ENCODE measurements at places on chromosomes 6 and 20.
A peak's percentile ranks its signal among the peaks of the same experiment; 100 is the strongest.

DNA sequence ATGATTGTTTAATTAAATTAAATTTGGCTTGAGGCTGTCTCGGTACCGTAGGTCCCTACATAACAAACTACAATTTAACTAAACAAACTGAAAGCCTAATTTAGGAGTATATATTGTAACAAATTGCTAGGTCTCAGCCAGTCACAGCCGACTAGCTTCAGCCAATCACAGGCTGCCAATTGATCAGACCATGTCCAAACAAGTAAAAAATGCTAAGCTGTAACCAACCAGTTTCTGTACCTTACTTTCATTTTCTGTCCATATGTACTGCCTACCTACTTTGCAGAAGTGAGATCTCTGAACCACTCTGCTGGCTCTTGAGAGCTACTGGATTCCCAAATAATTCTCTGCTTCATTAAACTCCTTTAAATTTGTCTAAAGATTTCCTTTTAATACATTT is 648.0 kb upstream of the GJE1 start:
- no peak for DNase-seq

DNA sequence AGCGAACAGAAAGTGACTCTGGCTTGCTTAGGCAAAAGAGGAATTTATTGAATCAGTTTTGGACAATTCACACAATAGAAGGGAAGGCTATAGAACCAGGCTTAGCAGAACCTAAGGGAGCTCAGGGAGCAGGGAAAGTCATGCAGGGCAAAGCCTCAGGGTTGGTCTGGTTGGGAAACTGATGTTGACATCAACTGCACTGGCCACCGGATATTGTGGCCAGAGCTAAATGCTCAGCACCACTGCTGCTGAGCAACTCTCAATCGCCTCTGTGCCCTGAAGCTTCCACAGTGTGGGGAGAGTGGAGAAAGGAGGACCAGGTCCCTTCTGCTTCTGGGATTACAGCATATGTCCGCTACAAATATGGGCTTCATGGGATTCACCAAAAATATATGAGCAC is 93.3 kb upstream of the GCM1 start:
- no peak for DNase-seq

DNA sequence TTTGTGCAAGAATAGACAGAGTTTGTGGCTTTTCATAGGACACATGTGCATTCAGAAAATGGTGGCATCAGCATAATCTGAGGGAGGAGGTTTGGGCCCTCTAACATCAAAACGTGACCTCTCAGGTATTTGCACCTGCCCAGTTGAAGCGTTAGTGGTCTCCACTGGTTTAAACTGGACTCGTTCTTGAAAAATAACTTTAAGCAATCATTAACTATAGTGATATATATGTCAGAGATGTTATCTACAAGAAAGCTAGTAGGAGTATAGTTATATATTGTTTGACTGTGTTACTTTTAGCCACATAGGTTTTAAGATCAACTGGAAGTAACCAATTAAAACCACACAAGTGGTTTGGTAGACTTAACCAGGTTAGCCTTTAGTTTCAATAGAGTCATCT is 607.4 kb downstream of the MAFB start:
- no peak for DNase-seq

DNA sequence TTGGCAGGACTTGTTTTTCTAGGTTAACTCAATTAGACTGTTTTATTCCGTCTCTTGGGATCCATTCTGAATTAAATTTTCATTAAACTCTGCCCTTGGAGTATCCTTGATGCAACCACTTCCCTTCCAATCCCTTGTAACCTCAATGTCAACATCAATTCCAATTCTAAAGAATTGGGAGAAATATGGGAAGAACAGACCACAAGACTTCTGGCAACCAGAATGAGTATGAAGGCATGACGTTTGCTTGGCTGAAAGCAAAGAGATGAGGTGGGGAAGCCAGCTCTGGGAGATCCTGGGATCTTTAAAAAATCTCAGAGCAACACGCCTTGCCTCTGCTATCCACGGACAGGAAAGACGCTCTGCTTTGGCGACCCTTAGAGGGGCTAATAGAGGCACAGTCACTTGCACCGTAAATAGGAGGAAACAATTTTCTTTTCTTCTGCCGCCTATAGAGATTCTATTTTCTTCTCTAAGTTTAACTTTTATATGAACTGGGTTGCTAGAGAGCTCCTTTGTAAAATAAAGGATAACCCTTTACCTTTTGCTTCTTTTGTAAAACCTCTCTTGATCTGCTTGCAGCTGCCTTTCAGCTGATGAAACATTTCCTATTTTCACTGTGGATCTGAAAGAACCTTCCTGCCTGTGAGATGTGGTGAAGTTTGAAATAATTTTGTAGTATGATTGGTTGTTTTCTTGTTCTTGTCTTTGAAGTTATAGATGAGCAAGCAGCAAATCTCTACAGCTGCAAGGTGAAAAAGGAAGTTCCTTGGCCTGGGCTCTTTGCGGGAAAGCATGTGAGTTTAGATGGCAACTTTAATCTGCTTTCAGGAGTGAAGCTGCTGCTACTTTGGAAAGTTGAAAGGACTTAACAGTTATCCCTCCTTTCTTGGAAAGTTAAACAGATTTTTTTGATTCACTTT is at the start of gene ASIP:
Gene ASIP, plus strand, starts transcription at position 731 of the 923 bp plus-strand sequence. CDS start 18,952 bp downstream, outside the sequence.
- DNase-seq: no peak

GRCh38 chr6:81773887-81774286 is 21.4 kb upstream of the TENT5A start:
- DNase-seq: no peak

- DNase-seq: no peak
Observed at GRCh38 chr6:3899061-3899460, 49.9 kb downstream of the FAM50B start.

DNA sequence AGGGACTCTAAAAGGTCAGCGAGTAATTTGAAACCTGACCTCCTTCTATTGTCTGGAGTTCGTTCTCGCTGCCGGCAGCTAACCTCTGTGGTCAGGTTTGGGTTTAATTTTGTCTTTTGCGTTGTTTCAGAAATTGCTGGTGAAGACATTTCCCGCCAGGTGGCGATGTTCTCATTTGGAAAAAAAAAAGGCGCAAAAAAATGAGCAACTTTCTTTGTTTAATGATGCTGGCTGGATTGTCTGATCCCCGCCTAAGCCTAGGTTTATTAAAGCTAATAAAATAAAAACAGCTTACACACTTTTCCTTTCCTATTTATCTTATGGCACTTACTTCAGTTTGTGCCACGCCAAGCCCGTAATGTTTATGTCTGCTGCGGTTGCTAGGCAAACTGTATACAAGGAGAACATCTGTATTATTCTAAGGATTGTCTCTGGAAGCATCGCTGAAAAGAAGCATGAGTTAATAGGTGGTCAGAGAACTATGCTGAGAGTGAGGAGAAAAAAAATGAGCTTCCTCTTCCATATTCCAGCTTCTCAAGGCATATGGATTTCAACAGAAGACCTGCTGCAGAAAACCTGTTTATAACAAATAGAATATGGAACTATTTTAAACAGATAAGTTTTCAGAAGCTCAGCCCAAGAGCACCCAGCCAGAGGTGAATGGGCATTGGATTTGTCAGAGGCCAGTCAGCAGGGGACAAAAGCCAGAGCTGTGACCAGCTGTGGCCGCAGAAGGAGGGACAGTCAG is 205.7 kb downstream of the DOK5 start:
- no peak for DNase-seq

- DNase-seq: no peak
Observed at GRCh38 chr6:38517005-38517404, 122.7 kb downstream of the BTBD9 start.

DNA sequence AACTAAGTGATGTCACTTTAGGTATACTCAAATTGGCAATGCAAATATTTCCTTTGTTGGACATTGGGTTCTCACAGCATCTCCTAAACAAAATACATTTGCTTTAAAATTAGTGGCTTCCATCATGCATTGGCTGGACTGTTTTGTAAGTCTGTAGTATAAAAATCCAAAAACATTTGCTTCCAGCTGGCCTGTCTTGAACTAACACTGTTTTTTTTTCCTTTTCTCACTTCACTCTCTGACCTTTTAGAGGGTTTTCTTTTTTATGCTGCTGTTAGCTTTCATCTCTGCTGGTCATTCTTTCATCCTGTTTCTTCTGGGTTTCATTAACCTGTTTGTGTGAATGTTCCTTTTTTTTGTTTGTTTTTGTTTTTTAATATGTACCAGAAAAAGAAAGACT is 121.7 kb upstream of the MLIP start:
- no peak for DNase-seq

DNA sequence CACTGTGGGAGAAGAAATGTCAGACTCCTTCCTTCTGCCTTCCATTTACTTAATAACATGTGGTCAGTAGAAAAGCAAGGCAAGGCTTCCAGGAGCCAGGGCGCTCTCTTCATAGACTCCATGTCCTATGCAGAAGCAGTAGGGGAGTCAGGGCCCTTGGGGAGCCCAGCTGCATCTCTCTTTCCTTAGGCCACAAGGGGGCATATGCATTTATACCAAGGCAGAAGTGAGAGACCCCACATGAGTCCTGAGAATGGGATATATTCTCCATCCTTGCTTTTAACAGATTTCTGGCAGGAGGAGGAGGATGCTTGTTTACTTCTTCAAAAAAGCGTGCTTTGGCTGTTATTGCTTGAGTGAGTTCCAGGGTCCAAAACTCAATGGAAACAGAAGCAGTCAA is 198.5 kb downstream of the HIVEP2 start:
- no peak for DNase-seq

DNA sequence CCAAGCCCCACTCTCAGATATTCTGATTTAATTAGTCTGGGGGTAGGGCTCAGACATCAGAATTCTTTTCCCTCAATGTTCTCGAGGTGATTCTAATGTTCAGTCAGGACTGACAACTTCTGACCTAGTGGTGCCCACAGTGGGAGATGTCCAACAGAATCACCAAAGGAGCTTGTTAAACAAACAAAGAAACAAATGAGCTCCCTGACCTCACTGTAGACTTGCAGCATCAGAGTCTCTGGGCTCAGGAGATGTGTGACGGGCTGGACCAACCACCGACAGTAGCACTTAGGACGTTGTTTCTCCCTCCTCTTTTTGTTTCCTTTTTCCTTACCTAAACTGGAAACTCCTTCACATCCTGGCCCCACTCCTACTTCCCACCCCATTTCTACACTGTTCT is 49.3 kb downstream of the CLIC5 start:
- no peak for DNase-seq

DNA sequence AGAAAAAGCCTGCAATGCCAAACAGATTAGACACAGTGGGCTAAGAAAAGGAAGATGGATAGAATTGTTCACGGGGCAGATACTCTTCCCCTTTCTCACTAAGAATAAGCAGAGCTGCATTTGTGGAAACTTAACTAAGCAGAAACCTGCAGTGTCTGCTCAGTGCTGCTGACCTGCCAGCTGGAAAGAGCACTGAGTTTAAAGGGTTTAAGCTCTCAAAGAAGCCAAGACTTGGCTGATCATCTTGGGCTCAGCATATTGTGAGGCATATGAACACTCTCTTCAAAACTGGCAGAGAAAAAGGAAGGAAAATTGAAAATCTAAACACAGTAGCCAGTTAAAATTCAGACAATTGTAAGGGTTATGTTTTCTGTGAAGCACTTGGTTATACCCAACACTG is 711.1 kb upstream of the EPHA7 start:
- DNase-seq: no peak

GRCh38 chr6:89138173-89138572 is 7.7 kb upstream of the PM20D2 start:
- DNase-seq: no peak

- no peak for DNase-seq
Observed at GRCh38 chr6:163754866-163755265, 340.3 kb downstream of the QKI start.

GRCh38 chr20:32577657-32578056 is 7.5 kb downstream of the NOL4L start:
- no peak for DNase-seq

DNA sequence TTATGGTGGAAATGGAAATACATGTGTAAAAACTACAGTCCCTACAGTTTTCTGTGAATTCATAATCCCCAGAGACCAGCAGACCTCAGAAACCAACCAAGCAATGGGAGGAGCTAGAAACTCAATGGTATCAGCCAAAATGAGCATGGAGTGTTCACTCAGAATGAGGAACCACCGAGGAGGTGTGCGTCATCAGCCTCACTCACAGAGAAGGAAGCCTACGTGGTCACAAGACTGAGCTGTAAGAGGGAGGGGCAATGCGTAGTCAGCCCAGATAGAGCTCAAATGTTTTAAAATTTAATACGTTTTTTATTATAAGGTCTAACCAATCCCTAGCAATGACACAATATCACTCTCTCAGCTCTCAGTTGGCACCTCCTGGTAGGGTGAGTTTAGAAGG is 17.4 kb downstream of the MYLK4 start:
- DNase-seq: peak; percentile 31

DNA sequence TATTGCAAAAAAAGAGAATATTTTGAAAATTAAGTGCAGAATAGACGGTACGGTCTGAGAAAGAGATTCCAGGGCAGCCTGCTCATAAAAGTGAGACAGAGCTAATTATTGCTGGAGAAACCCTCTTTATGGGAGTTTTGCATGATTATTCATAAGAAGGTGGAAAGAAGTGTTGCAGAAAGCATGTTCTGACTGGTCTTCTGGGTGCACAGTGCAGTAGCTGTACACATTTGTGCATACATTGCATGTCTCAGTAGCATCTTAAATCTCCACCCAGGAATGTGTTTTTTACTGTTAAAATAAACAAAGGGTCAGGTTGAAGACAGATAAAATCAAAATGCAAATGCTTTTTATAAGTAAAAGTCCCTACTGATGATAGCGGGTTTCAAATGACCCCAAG is 1813.6 kb upstream of the DEFB115 start:
- DNase-seq: no peak

DNA sequence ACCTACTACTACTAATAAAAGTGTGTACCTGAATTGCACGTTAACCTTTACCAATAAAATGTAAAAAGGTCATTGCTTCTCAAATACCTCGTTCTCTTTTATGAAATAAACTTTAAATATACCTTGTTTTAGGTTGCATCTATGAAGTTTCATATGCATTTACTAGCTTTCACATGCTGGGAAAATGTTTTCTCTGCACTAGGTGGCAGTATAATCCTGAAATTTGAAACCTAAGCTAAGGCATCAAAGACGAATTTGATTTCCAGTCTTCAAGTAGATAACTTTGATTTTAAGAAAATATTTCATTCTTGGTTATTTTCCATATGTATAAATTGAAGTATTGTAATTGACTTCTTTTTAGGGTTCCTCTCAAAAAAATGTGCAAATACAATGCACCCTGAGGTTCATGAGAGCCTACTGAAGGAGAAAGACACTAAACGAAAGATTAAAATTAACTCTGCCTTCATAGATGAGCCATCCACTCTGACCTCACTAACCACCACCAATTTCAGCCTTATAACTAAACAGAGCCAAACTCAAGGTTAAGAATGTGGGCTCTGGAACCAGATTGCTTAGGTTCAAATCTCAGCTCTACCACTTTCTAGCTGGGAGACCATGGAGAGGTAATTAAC is 7.3 kb upstream of the COL9A1 start:
- peak; percentile 24 for DNase-seq

Measured in colonic mucosa (tissue), 4 donors.